ENCODE measurements at places on chromosomes 6 and 20.

GRCh38 chr20:48723308-48724264, 104.2 kb downstream of the PREX1 start:
- DNase-seq, result peak; percentile 34

- no peak for DNase-seq
These were observed 16.0 kb downstream of the SOD2 start for GRCh38 chr6:159676890-159677505.

- no peak for DNase-seq
These were observed 134.8 kb upstream of the PHACTR3 start for GRCh38 chr20:59469267-59470252.

DNA sequence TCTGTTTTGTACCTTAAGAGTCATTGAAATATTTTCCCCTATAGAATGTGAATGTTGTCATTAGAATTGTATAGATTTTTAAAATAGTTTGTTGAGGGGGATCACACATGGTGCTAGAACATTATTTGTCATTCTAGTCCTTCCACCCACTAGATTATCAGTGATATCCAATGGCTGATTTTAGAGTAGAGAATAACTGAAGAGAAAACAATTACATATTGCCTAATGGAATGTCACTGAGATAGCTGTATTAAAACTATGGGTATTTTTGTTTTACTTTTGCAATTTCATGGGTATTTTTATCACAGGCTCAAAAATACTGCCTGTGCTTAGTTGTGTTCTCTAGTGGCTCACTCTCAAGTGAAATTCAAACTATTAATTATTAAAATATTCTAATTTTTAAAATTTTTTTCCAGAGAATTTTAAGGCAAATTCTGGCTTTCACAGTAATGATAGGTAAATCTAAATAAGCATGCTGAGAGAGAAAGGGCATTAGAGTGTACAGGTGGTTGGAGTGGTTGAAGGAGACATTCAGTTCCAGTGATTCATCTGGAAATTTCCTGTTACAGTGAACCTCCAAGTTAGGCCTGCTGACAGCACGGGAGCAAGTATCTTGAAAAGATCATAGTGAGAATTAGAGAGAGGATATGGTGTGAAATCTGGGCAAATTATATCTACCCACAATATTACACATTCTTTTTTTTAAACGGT, 399.6 kb downstream of the NKAIN2 start:
- DNase-seq, result peak; percentile 7

DNA sequence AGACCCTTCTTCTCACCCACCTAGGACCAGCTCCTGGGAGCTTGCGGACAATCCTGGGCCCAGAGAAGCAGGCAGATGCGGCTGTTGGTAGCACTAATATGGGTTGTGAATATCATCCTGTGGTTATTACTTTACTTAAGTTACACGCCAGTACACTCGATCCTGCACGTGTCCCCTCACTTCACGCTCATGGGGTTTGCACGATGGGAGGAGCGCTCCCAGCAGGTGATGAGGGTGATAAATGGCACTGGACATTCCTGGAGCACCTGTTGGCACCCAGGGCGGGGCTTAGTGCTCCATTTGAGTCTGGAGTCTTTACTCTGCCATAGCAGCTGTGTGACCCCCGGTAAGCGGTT, 335.1 kb downstream of the PREX1 start:
- DNase-seq, result no peak

DNA sequence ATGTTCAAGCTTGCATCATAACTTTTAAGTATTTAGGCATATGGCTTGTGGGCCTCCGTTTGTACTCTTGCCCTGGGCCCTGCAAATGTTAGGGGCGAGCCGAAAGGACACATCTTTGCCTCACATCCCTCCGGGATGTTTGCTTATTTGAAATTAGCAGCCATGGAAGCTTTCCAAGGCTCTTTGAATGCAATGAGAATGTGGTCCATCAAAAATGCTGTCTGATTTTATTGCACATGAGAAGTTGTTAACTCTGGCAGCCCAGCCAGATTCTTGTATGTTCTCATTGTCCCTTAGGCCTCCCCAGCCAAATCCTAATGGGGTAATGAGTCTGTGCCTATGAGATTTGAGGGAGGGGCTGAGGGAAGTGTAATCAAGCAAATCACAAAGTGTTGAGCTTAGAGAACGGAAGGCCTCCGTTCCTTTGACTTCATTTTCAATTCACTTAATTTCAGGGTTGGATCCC, 261.2 kb upstream of the MARCKS start:
- no peak for DNase-seq

GRCh38 chr6:139446768-139447655, 72.6 kb upstream of the CITED2 start:
- DNase-seq, result no peak

- no peak for DNase-seq
These were observed 96.8 kb upstream of the MLIP start for GRCh38 chr6:54014440-54014839.

- no peak for DNase-seq
These were observed 826.2 kb upstream of the FLRT3 start for GRCh38 chr20:15163632-15164031.

DNA sequence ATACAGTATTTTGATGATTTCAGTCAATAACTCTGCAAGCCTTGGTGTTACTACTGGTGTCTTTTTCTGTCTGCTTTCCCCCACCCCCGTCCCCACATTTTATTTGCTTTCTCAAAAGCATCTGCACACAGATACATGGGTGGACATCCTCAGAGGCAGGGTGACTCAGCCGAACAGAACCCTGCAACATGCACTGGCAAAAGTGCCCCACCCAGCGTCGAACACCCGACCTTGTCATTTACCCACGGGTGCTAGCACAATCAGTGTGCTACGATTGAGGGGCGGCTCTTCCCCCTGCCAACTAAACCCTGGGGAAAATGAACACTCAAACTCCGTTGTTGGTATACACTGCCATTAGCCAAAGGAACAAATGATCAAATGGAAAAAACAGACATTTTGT, 115.9 kb upstream of the NAA20 start:
- no peak for DNase-seq

GRCh38 chr6:100613656-100614055, 148.9 kb upstream of the SIM1 start:
- no peak for DNase-seq

DNA sequence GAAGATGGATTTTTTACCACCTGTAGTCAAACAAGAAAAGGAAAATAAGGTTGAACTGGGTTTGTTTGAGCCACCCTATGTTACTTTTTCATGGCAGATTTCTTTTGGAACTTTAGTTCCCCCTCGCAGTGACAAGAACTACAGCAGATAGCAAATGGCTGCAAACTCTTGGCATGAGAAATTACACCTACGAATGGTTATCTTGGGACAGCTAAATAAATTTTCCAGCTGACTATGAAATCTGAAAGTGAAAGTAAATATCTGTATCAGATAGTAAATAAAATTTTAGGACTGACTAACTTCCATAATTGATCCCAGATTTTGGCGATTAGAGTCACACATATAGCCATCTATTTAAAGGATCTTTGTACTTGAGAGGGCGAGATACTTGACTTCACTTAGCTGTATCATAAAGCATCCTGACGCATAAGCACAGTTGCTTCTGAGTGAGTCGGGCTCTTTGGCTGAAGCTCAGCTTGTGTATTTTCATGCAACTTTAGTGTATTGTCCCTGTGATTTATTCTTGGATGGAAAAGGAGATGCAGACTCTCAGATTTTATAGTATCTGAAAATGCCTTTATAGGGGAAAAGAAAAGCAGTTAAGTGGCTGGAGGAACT, 125.3 kb upstream of the B3GAT2 start:
- DNase-seq, result no peak

DNA sequence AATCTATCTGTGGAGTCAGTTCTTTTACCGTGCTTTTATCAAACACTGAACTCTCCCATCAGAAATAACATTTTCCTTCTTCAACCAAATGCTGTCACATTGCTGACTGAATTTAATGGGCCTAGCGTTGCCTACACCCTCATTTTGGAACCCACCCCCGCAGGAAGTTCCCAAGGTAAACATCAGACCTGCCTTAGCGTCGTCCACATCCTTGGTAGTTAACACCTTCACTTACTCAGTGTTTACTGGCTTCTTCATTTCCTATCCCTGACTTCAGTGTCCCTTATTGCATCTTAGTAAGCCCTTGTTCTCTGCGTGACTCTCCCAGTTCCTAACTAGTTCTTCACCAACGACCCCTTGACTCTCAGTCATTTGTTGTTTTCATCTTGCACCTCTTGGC, 491.4 kb upstream of the SOX4 start:
- DNase-seq, result no peak

DNA sequence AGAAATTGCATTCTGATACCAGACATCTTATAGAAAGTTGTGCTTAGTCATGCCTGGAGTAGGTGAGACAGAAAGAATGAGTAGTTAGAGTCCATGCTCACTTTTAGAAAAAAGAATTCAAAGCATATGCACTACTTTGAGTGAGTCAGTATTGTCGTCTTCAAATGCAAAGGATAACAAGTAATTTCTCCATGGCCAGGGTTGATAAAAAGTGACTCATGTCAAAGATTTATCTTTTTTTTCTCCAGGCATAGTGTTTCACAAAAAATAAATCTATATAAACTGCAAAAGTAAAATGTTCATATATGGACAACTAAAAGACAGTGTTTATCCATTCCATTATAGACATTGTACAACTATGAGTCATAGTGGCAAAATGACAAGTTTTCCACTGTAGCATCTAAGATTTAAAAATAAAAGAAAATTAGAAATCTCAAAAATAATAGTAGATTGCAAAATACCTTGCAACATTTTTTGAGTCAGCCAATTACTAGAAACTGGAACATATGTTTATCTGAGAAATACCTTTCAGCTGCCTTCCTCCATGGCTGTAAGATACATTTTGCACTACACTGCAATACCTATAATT, 329.6 kb downstream of the GRIK2 start:
- no peak for DNase-seq

DNA sequence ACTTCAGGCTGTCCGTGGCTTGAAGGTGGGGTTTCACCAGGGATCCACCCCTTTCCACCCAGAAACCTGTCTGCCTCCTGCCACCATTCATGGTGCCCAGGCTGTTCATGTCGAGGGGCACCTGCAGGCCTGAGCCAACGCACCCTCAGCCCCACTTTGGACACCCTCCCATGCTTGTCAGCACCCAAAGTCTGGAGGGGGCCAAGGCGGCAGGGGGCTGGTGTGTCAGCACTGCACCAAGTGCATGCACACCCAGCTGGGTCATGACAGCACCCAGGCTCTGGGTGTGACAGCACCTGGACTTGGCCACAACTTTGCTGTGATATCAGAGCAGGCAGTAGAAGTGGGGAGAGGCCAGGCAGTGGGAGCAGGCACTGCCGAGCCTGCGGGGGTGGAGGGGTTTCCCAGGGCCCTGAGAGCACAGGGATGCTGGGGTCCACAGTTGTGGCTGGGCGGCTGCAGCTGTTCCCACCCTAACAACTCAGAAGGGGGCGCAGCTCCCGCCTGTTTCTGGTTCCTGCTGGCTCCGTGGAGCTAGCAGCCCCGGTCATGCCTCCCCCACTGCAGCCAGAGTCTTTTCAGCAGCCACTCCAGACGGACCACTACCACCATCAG, 33.3 kb upstream of the GRM4 start:
- no peak for DNase-seq

- DNase-seq, result peak; percentile 59
These were observed 291.2 kb upstream of the ADGRB3 start for GRCh38 chr6:68343901-68344300.

All from hepatocyte (in vitro differentiated cells).